Left lobe of liver (tissue), 2 donors: ENCODE measurements at places on chromosomes 16 and 17. TPM values are rescaled to one million over a fixed set of nuclear protein-coding genes. Genes with fewer than 3 reads are reported as not detected.

DNA sequence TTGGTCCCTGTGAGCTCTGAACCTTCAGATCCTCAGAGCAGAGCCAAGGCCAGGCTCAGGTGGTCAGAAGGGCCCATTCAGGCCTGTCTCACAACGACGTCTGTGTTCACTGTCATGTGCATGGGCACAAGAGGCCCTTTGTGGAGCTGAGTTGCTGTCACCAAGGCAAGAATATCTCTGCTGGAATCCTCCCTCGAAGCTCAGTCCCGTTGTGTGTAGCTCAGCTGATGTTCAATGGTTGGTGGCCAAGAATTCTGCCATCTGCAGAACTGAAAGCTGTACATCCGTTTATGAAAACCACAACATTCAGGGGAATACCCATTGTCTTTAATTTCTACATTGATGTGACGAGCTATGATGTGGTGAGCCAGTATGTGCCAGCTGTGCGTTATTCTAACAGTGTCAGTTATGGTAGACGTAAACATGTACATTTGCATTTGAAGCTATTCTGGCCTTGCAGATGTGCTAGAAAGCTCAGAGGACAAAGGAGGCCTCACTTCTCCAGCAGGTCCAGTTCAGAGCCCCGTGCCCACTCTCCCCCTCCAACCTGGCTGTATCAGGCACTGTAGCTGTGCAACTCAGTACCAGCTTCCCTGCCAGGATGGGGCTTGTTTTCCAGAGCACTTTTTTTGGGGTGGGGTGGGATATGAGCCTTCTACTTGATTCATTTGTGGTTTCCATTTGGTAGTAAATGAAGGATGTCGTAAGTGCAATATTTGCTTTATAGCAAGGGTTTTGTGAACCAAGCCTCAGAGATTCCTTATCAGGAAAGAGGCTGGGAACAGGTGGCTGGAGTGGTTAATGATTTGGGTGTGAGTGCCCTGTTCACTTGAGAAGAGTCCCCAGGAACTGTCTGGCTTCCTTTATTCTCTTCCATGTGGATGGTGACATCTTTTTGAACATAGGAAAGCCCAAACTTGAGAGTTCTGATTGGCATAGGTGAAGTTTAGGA is 56.1 kb downstream of the B9D1 start:
- DNase-seq = no peak

DNA sequence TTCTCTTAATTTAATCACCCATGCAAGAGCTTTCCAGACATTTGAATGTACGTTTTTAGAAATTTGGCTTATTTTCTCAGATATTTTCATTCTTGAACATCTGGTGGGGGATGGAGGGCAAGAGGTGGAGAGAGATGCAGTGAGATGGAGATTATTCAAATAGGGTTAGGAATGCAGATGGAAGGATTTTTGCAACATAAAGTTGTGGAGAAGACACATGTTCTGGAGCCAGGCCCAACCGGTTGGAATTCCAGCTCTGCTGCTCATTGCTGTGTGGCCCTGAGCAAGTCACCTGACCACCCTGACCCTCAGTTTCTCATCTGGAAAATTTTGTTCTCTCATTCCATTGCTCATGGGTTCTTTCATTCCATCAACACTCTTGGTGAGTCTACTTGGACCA is 66.9 kb downstream of the IRX3 start:
- no peak for DNase-seq

DNA sequence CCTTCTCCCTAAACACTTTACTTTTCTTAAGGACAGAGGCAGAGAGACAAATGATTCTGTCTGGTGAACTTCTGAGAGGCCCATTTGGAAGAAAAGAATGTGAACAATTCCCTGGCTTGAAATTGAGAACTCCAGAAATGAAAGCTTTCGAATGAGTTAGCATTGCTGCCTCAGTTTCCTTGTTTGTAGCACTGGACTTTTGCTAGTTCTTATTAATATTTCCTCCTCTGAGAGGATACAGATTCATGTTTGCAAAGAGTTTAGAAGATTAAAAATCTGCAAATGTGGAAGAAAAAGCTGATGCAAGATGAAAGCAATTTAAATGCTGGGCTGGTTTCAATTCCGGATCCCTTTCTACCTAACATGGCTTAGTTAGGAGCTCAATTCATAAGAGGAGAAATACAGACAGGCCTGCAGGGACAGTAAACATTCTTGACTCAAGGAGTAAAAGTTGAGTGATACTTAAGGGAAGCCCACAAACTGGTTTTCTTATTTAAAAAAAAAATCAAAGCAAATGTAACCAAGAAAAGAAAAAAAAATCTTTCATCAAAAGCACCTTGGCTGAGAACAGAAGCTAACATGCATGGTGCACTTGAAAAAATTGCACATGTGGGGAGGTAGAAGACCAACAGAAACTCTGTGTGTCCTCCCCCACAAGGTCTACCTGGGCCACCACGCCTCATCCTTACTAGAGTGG is 27.1 kb downstream of the HNF1B start:
- DNase-seq = no peak

DNA sequence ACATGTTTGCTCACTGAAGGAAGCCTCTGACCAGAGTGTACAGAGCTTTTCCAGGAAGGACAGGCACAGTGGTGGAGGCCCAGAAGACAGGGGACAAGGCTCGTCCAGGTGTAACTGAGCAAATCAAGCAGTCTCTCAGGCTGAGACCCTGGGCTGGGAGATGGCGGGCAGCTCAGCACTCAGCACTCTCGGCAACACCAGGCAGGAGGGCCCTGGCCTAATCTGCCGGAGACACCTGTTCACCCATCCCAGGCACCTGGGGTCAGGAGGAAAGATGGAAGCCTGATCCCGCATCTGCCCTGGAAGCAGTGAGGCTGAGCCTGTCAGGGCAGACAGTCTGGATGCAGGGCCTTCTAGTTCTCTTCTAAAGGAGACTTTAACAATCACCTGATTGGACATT is 4.8 kb downstream of the RASL10B start:
- no peak for DNase-seq

The ERAL1 gene
- total RNA-seq = 25.3 TPM

The SLC5A10 gene
- not detected for total RNA-seq

The RAB34 gene
- total RNA-seq = 4.9 TPM

The P2RX5 gene
- total RNA-seq = not detected

The CACNG5 gene
- not detected for total RNA-seq
